ENCODE measurements at places on chromosomes 7 and 10. TPM values are rescaled to one million over a fixed set of nuclear protein-coding genes. Genes with fewer than 3 reads are reported as not detected.

NRCAM gene
- total RNA-seq, result 8.9 TPM

GPR37 gene
- 1.2 TPM for total RNA-seq

PLEKHS1 gene
- total RNA-seq, result 2.2 TPM

DPYSL4 gene
- 1.2 TPM for total RNA-seq

KLF14 gene
- total RNA-seq, result 0.48 TPM

NPC1L1 gene
- total RNA-seq, result 0.48 TPM

RPEL1 gene
- total RNA-seq, result 3.9 TPM

ANKRD30A gene
- 0.72 TPM for total RNA-seq

SLC26A5 gene
- not detected for total RNA-seq

ITPRID1 gene
- total RNA-seq, result 25.0 TPM

TSPAN33 gene
- 7.7 TPM for total RNA-seq

SSBP1 gene
- 89.1 TPM for total RNA-seq

CHCHD3 gene
- total RNA-seq, result 42.6 TPM

OSBPL3 gene
- 24.6 TPM for total RNA-seq

MYH16 gene
- not detected for total RNA-seq
